ENCODE measurements at places on chromosomes 4 and X. TPM values are rescaled to one million over a fixed set of nuclear protein-coding genes. Genes with fewer than 3 reads are reported as not detected.

The DDX53 gene
- not detected for total RNA-seq

The AADAT gene
- 6.9 TPM for total RNA-seq

DNA sequence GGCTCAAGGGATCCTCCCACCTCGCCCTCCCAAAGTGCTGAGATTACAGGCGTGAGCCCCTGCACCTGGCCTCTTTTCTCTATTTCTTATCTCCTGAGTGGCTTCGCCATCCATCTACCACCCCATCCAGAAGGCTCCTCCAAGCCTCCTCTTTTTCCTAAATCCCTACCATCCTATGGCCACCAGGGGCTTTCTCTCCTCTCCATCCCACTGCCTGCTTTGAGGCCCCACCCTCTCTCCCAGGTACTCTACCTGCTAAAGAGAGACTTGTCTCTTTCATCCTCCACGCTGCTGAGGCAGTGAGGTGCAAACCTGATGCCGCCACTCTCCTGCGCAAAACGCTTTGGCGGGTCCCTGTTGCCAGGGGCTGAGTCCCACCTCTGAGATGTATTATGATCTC lies 7.0 kb downstream of the RS1 start:
- no peak for DNase-seq

DNA sequence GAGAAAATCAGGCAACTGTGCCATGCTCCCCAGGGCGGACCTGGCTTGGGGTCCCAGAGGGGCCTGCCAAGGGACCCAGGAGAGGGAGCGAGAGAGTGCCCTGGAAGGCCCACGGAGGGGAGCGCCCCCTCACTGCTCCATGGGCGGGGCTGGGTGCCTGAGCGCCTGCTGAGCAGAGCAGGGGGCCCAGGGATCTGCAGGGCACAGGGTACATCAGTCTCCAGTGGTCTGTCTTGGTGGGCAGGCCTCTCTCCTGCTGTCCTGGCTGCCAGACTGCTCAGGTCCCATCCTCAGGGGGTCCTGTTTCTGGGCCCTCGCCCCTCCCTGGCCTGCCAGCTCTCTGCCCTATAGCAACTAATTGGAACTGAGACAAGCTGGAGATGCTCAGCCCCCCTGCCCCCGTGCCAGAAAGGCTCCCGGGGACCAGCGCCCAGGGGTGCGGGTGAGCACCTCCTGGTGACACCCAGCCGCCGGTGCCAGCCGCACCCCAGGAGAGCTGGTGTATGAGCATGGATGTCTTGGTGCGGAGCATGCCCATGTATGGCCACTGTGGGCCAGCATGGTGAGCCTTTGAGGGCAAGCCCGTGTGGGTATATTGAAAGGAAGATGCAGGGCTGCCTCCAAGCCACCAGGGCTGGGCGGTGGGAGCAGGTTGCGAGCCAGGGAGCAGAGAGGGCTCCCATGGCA lies 1.3 kb downstream of the BGN start:
- DNase-seq: no peak

DNA sequence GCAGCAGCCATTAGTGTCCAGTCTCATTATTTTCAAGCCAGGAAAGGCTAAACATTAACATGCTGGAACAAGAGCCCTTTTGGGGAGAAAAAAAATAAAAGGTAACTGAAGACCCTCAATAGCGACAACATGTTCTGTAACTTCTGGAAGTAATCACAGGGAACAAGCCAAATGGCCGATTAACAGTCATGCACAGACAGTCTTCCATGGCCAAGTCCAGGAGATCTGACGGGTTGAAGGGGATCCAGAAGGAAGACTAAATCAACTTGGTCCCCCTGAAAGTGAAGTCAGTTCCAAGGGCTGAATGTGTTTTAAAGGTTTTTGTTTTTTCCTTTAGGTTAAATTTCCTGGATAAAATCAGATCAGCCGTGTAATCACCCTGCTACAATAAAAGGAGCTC lies 52.5 kb downstream of the LNX1 start:
- DNase-seq: no peak

GRCh38 chr4:56783986-56784385 lies 37.5 kb downstream of the SPINK2 start:
- no peak for DNase-seq

GRCh38 chrX:132491191-132491590 lies 2.4 kb upstream of the MBNL3 start:
- DNase-seq: peak; percentile 63

DNA sequence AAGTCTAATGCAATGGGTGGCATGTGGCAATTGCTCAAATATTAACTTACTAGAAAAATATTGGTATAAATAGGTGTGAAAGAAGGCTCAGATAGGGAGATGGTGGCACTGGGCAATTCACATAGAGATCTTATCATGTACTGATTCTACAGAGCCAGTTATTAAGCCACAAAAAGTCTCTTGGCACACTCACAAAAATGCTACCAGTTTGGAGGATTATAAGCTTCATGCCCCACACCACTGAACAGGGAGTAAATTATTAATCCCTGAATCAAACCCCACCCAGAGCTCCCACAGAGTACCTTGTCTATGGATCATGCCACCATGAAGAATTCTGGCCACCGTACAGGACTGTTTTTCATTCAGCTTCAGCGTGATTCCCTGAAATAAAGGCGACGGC lies 13.8 kb downstream of the MPP1 start:
- DNase-seq: no peak

GRCh38 chrX:121761845-121762244 lies 714.4 kb downstream of the GLUD2 start:
- no peak for DNase-seq

GRCh38 chrX:16039363-16039762 lies 84.0 kb upstream of the GRPR start:
- no peak for DNase-seq

- no peak for DNase-seq
Observed at GRCh38 chr4:137533855-137534254, 1.6 kb upstream of the PCDH18 start.

Measured in MCF 10A (cell line).